Mesenteric fat pad (tissue), 1 donor: ENCODE measurements at places on chromosomes 11 and 22. TPM values are rescaled to one million over a fixed set of nuclear protein-coding genes. Genes with fewer than 3 reads are reported as not detected.
A peak's percentile ranks its signal among the peaks of the same experiment; 100 is the strongest.

DNA sequence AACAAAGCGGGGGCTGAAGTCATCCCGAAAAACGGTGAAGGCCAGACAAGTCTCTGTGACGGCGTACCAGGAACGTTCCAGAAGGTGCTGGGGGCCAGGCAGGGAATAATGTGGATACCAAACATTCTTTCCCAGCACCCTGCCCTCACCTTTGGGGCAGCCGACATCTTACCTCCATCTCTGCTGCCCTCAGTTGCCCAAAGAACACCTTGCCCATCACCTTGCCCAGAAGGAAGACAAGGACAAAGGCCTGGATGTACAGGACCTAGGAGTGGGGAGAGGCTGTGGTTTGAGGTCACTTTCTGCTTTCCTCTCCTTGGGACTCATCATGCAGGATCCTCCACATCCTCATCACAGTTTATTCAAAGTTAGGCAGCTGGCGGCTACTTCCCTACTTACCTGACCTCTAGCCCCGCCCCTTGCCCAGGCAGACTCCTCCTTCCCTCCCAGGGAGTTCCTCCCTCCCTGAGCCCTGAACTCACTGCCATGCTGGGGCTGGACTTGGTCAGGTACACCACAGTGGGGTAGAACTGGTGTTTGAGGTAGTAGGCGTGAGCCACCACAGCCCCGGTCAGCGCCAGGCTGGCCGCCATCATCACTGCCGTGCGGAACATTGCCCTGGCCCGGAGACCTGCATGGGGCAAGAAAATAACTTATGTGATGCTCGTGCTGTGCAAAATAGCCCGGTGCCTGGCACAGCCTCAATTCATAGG lies 1.2 kb downstream of the SYVN1 start:
- no peak for DNase-seq

DNA sequence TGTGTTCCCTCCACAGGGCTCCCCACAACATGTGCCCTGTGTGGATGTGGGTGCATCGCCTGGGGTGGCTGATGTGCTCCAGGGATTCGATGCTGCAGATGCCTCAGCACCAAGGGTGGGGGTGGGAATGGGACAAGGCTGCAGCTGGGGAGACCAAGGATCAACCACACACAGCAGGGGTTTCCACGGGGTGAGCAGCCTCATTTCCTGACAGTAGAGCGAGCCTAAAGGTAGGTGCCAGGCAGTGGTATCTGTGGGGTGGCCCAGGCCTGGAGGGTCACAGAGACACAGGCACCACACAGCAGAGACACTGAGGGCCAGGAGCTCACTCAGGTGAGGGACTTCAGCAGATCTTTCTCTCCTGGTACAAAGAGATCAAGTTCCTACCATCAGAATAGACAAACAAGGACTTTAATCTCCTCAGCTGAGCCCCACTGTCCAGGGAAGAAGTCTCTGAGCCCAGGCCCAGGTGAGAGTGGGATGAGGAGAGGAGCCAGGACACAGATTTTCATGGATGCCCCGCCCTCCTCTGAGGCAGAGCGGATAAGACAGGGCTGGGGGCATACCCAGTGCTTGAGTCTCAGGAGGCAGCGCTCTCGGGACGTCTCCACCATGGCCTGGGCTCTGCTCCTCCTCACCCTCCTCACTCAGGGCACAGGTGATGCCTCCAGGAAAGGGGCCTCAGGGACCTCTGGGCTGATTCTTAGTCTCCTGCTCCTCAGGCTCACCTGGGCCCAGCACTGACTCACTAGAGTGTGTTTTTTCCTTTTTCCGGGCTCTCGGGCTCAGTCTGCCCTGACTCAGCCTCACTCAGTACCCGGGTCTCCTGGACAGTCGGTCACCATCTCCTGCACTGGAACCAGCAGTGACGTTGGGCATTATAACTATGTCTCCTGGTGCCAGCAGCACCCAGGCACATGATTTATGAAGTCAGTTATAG lies 19.7 kb downstream of the GGTLC2 start:
- DNase-seq = peak; percentile 80

The KCNJ1 gene
- not detected for total RNA-seq

The MFRP gene
- total RNA-seq = not detected

DNA sequence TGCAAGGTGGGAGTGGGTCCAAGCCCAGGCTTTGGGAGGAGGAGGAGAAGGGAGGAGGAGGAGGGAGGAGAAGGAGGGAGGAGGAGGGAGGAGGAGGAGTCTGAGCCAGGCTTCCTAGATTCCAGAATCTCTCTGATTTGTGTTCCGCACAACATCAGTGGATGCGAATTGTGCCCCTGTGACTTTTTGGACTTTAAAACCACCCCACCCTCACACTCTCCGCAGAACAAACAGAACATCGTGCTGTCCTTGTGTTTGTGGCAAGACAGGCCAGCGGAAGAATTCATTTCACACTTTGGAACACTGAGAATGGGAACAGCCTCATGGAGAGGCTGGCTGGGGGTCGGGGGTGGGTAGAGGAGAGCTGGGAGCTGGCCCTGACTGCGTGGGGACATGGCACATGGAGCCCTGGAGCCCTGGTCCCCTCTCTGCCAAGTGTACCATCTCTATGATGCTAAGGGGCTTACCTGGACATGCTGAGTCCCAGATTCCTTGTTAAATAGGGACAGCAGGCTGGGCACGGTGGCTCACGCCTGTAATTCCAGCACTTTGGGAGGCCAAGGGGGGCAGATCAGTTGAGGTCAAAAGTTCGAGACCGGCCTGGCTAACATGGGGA lies 16.4 kb upstream of the SHANK2 start:
- DNase-seq = peak; percentile 47

The SLC15A3 gene
- 47.4 TPM for total RNA-seq

The CNIH2 gene
- 0.55 TPM for total RNA-seq
